ENCODE measurements at places on chromosomes 11 and 22.

DNA sequence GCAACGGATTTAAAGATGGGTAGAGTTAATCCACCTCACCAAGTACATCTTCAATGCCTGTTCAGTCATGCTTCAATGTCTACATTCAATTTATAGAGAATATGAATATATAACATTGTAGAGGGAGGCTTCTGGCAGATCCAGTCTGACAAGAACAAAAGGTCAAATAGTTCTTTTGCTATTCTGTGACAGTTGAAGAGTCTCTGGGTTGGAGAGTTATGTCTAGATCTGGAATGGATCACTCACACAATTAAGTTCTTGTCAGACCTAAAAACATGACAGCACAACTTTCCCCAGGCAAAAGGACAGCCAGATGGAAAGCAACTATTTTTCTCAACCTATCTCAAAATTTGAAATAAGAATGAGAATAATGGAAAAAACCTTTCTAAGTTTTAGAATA, 15.3 kb upstream of the GAB2 start:
- no peak for DNase-seq

DNA sequence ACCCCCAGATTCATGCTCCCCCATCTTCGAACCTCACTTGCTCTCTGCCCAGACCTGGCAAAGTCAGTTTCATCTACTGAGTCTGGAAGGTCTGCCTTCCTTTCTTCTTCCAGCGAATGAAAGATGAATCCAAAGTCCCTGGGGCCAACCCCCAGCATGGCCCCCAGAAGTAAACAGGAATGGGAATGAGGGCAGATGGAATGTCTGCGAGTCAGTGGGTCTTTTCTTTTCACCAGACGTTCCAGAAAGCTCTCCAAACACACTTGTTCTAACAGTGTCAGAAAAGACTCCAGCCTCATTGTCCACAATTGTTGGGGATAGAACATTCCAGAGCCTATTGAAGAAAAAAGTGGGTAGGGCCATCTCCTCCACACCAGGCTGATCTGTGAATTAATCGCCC, 28.6 kb downstream of the RIBC2 start:
- DNase-seq, result no peak

- DNase-seq, result no peak
Observed at GRCh38 chr11:12076840-12077534, 33.4 kb upstream of the MICAL2 start.

- no peak for DNase-seq
Observed at GRCh38 chr11:1504138-1504537, 17.6 kb upstream of the MOB2 start.

GRCh38 chr11:130062026-130062425, 7.7 kb upstream of the APLP2 start:
- no peak for DNase-seq

GRCh38 chr11:113814181-113814580, 34.6 kb downstream of the CLDN25 start:
- no peak for DNase-seq

- DNase-seq, result no peak
Observed at GRCh38 chr11:121909596-121909995, 206.4 kb downstream of the BLID start.

DNA sequence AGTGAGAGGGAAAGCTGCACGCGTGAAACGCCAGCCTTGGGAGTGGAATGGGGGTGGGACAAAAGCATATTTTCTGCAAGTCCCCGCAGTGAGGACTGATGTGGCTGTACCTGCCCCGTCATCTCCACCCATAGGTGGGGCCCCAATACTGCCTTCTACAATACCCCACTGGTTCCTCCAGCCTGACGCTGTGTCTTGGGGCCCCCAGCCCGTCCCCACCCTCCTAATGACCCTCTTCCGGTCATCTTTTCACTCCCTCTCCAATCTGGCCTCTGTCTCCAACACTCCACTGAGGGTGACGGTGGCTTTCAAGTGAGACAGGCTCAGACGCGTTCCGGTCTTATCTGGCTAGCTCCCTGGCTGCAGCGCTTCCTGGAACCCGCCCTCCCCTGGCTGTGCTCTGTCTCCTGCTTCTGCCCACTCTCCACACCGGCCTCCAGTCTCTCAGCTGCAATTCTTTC, 104.2 kb downstream of the MICAL3 start:
- no peak for DNase-seq

DNA sequence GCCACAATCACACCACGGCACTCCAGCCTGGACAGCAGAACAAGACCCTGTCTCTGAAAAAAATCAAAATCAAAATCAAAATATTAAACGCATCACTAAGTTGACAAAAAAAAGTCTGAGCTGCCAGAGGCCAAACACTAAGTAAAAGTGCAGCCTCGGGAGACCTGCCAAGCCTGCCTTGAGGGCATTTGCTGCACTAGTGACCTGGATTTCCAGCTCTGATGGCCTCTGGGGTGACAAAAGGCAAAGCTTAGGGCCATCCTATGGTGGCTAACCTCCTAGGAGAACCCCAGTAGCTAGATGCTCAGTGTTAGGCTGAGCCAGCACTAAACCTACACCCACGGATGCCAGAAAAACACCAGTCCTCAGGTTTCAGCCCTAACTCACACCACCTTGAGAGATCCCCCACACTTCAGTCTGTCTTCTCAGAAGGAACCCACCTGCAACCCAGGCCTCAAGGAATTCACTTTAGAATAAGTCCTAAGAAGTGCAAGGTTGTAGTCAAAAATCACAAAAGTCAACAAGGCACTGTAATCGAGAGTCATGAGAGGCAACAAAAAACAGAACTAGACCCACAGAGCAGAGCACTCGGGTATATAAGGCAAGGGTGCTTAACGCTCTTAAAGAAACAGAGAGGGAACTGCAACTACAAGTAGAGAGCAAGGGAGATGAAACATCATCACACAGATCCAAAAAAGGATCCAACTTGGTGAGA, 28.6 kb downstream of the GNB1L start:
- DNase-seq, result no peak

- no peak for DNase-seq
Observed at GRCh38 chr11:120224361-120224760, 13.5 kb downstream of the OAF start.

DNA sequence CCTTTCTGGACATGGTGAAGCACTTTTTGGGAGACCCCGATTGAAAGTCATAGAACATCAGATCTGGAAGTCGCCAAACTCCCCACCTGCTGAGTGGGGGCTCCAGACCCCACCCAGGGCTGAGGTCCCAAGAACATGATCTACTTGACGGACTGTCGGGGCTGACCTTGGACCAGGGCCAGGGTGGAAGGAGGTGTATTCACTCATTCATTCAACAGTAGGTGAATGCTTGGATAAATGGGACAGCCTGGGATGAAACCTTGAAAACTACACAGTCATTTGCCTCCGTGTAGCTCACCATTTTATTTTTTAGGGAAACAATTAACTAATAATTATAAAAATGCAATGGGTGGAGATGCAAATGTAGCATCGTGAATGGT, 629.0 kb downstream of the BRD1 start:
- DNase-seq, result no peak

DNA sequence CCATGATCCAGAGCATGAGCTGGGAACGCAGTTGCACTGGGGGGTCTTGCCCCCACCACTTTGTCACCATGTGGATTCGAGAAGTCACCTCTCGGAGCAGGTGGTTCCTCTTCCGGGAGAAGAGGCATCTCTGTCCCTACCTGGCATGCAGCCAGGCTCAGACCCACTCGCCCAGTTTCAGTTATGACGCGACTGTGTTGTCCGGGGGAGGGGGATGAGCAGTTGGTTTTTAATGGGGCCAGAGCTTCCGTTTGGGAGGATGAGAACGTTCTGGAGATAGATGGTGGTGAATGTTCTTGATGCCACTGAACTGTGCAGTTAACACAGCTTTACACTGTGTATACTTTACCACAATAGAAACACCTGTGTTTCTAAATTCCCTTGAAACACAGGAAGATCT, 41.5 kb downstream of the DHCR7 start:
- DNase-seq, result no peak

DNA sequence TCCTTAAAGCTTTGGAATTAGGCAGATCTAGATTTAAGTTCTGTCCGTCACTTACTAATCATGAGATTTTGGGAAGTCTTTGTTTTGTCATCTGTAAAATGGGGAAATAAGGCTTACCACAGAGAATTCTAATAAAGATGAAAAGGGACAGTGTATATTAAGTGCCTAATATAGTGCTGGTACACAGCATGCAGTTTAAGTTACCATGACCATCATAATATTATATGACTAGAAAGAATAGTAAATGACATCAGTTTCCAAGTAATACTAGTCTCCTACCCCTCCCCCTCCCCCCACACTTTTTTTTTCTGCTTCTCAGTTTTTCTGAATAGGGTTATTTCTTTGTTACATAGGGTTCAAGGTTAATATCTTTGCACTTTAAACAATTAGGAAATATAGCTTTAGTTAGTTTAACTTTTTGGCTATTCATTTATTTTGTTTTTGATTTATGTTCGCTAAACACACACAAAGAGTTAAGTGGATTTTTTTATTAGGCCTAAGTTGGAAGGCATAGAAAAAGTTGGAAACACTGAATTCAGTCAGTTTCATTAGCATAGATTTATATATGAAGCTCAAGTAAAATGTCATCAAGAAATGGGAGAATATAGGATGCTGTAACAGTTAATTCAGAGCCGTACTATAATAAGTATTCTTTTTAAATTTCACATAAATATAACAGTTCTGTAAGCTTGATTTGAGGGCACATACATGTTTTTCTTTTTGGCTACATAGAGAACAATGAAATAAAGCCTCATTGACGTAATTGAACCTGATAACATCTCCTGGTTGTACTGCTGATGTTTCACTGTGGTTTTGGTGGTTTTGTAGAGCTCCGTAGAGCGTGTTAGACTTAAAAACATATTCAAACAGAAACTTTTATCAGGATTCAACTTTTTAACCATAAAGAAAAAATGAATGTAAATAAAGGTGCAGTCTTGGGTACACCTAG, 121.2 kb downstream of the PDE3B start:
- DNase-seq, result peak; percentile 21

DNA sequence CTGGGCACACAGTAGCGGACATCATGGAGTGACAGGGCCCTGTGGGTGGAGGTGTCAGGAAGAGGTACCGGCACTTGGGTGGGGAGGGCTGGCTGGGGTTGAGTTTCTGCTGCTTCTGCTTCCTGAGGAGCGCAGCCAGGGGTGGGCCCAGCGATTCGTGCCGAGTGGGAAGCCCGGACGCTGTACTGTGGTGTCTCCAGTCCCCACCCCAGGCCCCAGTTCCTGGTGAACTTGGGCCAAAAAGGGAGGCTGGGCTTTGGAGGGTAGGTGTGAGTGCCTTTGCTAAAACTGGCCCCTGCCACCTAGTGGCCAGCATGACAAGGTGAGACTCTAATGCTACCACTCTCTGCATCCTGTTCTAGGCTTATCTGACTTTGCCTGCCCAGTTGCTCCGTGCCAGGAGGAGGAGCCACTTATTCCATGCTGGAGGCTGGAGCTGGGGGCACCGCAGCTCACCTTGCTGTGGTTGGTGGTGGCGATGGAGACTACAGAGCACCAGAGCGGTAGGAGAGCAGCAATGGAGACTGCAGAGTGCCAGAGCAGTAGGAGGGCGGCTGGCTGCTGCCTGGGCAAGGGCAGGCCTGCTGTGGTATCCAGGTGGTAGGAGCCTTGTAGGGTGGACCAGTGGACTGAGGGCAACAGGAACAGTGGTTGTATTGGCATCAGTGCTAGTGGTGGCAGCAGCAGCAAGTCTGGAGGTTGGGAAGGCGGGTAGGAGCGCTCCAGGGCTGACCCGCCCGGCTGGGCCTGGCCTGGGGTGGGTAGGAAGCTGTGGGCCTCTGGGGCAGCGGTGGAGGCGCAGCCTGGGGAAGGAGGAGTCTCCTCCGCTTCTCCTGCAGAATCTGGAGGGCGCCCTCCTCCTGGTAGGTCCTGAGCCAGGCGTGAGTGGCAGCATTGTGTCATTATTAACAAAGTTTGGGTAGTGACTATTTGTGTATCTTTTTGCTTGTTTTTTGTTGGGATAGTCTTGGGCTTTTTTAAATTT, 2.2 kb upstream of the RFPL2 start:
- DNase-seq, result no peak

DNA sequence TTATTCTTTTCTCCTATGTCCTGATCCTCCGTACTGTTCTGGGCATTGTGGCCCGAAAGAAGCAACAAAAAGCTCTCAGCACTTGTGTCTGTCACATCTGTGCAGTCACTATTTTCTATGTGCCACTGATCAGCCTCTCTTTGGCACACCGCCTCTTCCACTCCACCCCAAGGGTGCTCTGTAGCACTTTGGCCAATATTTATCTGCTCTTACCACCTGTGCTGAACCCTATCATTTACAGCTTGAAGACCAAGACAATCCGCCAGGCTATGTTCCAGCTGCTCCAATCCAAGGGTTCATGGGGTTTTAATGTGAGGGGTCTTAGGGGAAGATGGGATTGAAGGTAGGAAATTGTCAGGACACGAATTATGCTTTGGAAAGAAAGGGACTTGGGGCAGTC, 843 bp downstream of the OR51T1 start:
- DNase-seq, result no peak

DNA sequence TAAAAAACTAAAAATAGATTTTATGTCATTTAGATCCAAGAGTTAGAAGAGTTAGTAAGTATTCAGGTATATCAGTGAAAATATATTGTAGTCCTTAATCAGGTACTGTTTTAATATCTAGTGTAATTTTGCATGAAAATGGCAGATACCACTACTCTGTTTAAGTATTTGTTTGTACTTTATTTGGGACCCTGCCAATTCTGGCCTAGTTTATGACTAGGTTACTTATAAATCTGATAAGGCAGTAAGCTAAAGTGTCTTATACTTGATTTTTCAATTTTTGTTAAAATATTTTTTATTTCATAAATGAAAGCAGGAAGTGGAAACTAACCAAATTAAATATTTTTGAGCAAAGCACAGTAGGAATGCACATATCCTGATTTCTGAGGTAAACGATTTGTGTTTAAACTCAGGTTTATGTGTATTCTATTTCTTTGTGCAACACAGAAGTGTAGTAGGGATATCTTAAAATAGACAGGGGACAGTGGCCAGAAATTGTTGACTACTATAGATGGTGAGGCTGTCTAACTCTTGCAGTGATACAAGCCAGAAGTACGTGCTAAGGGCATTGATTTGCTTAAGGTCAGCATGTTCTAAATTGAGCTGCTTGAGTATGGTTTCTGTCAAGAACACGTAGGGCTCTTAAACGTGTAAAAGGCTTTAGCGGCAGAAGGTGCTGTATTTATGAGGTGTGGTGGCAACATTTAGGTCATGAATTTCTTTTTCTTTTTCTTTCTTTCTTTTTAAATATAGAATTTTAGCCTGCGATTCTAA, 34.0 kb downstream of the HIPK3 start:
- DNase-seq, result no peak

GRCh38 chr11:58451585-58451984, 9.5 kb upstream of the OR5B12 start:
- no peak for DNase-seq

DNA sequence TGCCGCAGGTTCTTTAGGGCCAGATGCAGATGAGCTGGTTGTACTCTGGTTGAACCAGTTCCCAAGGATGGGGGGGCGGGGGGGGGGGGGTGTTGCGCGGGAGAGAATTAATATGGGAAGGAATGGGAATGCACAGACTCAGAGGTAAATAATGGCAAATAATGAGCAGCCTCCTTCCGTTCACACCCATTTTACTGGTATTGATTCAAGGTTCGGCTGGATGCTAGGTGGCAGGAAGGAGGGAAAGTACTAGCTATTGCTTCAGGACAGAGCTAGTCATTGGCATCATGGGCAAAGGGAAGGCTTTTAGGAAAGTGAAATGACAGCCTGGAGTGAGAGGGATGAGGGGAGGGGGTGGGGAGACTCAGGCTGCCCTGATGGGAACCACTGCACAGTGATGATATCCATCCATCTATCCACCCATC, at the start of gene VSTM5:
Gene VSTM5 (minus strand): TSS at position 25 of the 425 bp plus-strand sequence. CDS start 116 bp downstream, outside the sequence.
- DNase-seq, result no peak

- no peak for DNase-seq
Observed at GRCh38 chr11:83140691-83141455, 16.1 kb upstream of the PCF11 start.

- DNase-seq, result no peak
Observed at GRCh38 chr22:17952273-17952801, 72.0 kb downstream of the MICAL3 start.
